Smooth muscle cell of the umbilical artery (primary cell): ENCODE measurements at places on chromosomes 1 and 21. TPM values are rescaled to one million over a fixed set of nuclear protein-coding genes. Genes with fewer than 3 reads are reported as not detected.

The GNAT2 gene
- 0.09 TPM in 1 of 2 replicates, not detected in the other for total RNA-seq

The DIO1 gene
- not detected in 2 replicates for total RNA-seq

The CSF3R gene
- total RNA-seq = 0.30 TPM in 1 of 2 replicates, not detected in the other

The FAM163A gene
- total RNA-seq = 0.05 TPM in 1 of 2 replicates, not detected in the other

The AMY2A gene
- not detected in 2 replicates for total RNA-seq

The SNRPE gene
- 40.1 and 93.6 TPM in 2 replicates for total RNA-seq

The BRDT gene
- total RNA-seq = not detected in 2 replicates

The LORICRIN gene
- not detected in 2 replicates for total RNA-seq
